GM23338 (cell line): ENCODE measurements at places on chromosomes 12 and 14. TPM values are rescaled to one million over a fixed set of nuclear protein-coding genes. Genes with fewer than 3 reads are reported as not detected.

The XRCC3 gene
- 52.2 and 72.9 TPM in 2 replicates for total RNA-seq

GRCh38 chr12:13383379-13383778 lies 186.9 kb downstream of the EMP1 start:
- no peak for DNase-seq
- 0 out of 2 replicates have a peak, but pooled peaks cover 5% of the 10 kb centered on the region for H3K4me1 ChIP-seq
- no peaks in the 10 kb centered on the region for H3K36me3 ChIP-seq
- no peak overlapping the region for H3K4me3 ChIP-seq
- H3K27ac ChIP-seq, result no peak overlapping the region

DNA sequence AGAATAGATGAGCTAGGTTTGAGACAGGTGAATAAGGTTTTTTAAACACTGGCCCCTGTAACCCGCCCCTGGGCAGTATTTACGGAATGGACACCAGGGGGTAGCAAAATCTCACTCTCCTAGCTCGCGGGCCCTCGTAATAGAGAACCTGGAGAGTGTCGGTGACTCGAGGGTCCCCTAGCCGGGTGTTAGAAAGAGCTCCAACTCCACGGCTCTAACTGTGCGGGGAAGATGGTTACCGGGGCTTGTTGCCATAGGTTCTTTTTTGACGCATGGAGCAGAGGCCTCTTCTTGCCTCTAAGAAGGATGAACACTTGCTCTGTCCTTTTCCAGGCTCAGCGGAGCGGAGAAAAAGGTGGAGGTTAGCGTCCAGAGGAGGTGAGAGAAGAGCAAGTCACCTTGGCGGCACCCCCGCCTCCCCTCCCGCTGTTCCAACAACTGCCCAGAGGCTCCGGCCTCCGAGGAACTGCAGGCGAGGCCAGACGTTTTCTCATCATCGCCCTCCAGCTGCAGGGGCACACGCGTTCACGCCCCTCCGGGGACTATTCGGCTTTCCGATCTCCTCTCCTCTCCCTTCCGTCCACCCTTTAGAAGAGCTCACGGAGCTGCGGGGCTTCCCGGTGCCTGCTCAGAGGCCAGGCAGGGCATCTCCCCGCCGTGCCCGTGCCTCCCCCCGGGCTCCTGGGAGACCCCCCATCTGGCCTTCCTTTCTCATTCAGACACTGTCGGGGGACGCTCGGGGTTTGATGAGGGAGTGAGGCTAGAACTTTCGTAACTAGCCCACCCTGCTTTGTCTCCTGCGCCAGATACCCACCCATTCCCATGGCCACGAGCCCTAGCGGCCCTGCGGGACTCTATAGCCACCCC lies 1.4 kb upstream of the ARHGEF40 start:
- H3K27ac ChIP-seq, result no peak overlapping the region
- H3K27me3 ChIP-seq, result peaks cover 27% of the 10 kb centered on the region
- H3K4me3 ChIP-seq, result peak overlapping the region; percentile 95
- peak; percentile 88 for DNase-seq

The ABCB9 gene
- total RNA-seq, result 7.0 and 7.7 TPM in 2 replicates

DNA sequence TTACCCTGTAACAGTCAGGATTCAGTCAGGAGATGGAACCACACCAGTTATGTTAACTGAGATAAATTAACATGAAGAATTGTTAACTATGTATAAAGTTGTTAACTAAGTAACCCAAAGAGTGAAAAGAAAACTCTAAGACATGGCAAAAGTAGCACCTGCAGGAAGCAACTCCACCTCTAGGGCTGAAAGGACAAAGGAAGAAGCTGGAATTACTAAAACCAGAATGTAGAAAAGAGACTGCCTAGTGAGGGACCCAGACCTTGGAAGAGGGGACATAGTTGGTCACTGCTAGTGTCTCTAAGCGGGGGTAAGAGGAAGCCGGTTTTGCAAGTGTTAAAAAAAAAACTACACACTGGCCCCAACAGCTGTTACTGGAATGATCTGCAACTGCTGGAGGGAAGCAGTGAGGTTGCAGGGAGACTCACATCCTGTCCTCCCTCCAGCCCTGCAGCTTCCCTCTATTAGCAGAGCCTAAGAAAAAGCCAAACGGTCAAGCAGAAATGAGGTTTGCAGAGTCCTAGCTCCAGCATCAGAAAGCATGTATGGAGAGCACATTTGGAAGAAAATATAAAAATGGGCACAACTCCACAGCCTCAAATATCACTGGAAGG lies 39.8 kb downstream of the GPR135 start:
- no peaks in the 10 kb centered on the region for H3K36me3 ChIP-seq
- H3K27ac ChIP-seq, result no peak overlapping the region
- peak; percentile 41 for DNase-seq
- no peaks in the 10 kb centered on the region for H3K27me3 ChIP-seq
- H3K4me3 ChIP-seq, result no peak overlapping the region

The ADCK1 gene
- total RNA-seq, result 8.5 and 11.2 TPM in 2 replicates

- H3K27ac ChIP-seq, result no peak overlapping the region
- no peaks in the 10 kb centered on the region for H3K36me3 ChIP-seq
- DNase-seq, result peak; percentile 63
- no peaks in the 10 kb centered on the region for H3K27me3 ChIP-seq
- no peak overlapping the region for H3K4me3 ChIP-seq
Observed at GRCh38 chr12:128844031-128844635, 9.1 kb upstream of the GLT1D1 start.

GRCh38 chr12:131321988-131322387 lies 368.3 kb downstream of the ADGRD1 start:
- H3K4me1 ChIP-seq, result no peaks in the 10 kb centered on the region
- no peak overlapping the region for H3K4me3 ChIP-seq
- peak; percentile 18 for DNase-seq
- peaks cover 16% of the 10 kb centered on the region for H3K36me3 ChIP-seq
- H3K27me3 ChIP-seq, result no peaks in the 10 kb centered on the region
- H3K27ac ChIP-seq, result no peak overlapping the region

GRCh38 chr12:10453156-10453555 lies at the start of gene KLRC1:
Gene KLRC1 (minus strand): TSS chr12:10453377. CDS start chr12:10451156, 2,221 bp downstream.
- DNase-seq, result no peak
- no peaks in the 10 kb centered on the region for H3K27me3 ChIP-seq
- no peak within 1 kb of the TSS for H3K4me3 ChIP-seq
- no peaks in the 10 kb centered on the region for H3K36me3 ChIP-seq

The EFS gene
- 13.6 and 18.9 TPM in 2 replicates for total RNA-seq
